ENCODE measurements at places on chromosomes 5 and 9.
A peak's percentile ranks its signal among the peaks of the same experiment; 100 is the strongest.

GRCh38 chr9:34252016-34252415 lies 73.2 kb downstream of the UBAP1 start:
- no peak for DNase-seq

GRCh38 chr9:34638138-34638445 lies 505 bp upstream of the SIGMAR1 start:
- DNase-seq, result no peak

DNA sequence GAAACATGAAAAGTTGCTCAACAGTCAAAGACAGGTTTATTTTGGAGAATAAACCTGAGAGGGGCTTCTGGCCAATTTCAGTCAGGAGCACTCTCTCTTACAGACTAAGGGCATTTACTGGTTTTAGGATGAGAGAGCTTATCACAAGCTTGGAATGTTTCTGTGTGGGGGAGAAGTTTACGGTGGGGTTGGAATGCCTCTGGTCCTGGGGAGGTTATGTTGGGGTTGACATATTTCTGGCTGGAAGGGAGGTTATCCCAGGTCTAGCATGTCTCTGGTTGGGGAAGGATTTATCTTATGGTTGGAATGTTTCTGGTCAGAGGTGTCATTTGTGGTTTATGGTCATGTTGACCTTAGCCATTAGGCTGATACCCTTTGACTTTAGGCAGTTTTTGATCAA lies 1867.3 kb downstream of the EFNA5 start:
- DNase-seq, result no peak

DNA sequence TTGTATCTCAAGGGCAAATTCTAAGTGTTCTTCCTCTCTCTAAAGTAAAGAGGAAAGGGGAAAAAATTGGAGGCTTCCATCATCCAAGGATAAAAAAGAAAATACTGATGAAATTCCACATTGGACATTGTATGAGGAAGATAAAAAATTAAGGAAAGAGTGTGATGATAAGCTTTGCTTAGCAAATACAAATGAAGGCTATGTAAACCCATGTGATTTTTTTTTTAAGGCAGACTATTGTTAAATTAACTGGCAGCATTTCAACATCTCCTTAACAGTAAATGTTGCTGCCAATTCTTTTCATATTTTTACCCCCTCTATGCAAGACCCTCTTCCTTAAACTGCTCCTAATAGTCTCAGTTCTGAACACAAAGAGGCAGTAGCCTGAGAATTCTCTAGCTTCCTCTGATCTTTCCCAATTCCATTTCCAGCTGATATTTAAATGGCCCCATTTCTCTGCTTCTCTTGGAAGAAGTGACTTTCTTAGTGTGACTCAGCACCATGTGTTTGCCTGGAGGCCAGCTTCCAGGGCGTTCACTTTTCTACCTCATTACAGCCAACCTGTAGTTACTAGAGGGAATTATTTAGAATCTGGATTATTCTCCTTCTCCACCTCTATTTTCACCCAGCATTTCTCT lies 159.7 kb downstream of the TLE1 start:
- no peak for DNase-seq

DNA sequence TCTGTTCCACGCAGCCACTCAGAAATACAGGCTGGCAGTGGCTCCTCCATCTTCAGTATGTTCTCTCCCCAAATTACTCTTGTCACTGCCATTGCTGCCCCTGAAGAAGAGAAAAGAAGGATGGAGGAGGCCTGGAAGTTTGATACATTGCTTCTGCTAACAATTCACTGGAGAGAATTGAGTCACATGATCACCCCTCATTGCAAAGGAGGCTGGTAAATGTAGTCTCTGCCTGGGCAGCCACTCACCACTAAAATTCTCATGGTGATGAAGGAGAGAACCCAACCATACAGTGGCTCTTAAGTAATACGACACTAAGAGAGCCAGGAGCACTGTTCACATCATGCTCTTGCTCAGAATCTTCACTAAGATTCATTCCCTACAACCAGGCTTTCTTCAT lies 112.0 kb downstream of the DOCK8 start:
- DNase-seq, result no peak

DNA sequence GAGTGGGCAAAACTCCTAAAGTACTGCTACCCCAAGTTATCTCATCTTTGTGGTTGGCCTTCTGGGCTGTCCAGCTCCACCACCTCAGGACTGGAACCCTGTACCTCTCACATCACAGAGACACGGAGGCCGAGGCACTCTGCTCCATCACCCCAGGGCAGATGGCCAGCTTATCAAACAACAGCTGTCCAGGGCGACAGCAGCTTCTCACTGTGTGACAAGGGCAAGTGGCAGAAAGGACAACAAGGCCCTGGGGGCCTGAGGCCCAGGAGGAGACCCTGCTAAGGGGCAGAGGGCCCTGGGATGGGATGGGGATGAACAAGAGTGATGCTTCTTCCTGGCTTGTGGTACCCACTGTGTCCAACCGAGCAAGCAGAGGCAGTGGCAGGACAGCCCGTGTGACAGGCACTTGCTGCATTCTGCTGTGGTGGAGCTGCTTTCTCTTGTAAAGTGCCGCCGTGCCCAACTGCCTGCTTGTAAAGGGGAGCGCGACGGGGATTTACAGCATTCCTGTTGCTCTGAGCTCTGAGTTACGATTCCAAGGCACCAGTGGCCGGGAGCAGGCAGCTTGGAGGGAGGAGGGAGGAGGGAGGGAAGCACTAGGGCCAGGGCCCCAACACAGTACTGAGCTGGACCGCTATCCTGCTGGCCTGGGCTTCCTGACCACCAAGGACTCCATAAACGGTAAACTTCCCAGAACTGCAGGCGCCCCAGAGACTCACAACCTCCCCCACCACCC lies 71.2 kb downstream of the SHB start:
- DNase-seq, result no peak

DNA sequence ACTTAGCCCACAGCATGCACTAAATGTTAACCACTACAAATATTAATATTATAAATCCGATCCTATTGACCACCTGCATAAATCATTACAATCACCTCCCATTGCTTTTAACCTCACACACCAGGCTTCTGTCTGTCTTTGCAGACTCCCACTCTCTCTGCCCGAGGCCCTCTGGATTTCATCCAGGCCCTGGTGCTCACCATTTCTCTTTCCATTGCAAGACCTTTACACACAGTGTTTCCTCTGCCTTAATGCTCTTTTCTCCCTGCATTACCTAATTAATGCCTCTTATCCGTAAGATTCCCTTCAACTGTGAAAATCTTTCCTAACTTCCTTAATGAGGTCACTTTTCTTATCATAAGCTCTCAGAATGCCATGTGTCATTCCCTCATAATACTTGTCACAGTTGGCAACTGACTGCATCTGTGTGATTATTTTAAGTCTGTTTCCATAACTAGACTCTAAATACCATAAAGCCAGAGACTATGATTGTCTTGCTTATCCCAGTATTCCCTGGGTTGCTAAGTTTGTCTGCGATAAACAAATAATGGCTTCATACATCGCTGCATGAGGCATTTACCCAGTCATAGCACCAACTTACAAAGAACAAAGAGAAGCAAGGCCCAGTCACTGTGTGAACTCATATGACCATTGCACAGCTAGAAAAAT lies 155.1 kb downstream of the CCDC192 start:
- DNase-seq, result no peak

GRCh38 chr9:75941066-75941465 lies 50.6 kb downstream of the PCSK5 start:
- DNase-seq, result no peak

DNA sequence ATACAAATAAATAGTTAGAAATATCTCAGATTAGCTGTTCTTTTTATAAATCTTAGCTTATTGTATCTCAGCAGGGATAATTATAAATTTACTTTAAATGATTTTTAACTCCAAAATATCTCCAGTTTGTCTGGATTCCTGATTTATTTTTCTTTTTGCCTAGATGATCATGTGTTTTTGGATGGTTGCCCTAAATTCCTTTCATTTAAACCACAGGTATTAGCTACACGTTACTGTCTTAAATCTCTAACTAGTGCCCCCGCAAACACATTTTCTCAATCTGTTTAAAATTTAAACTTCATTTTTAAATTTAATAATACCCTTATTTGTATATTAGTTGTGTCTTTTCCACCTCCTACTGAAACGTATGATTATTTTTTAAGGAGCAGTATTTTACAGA lies 5.6 kb downstream of the FER start:
- DNase-seq, result no peak

GRCh38 chr9:95104581-95104960 lies 212.9 kb downstream of the FANCC start:
- DNase-seq, result no peak

GRCh38 chr9:112764837-112765236 lies 14.3 kb downstream of the SNX30 start:
- no peak for DNase-seq

GRCh38 chr9:111078391-111079038 lies 40.2 kb upstream of the LPAR1 start:
- DNase-seq, result peak; percentile 14

GRCh38 chr5:160496784-160497183 lies 75.1 kb downstream of the PTTG1 start:
- DNase-seq, result no peak

- DNase-seq, result no peak
Measured at GRCh38 chr5:34976347-34976746, 47.0 kb downstream of the DNAJC21 start.

GRCh38 chr9:130297371-130297770 lies 31.8 kb downstream of the HMCN2 start:
- no peak for DNase-seq

- no peak for DNase-seq
Measured at GRCh38 chr9:4962085-4962484, 23.0 kb upstream of the JAK2 start.

DNA sequence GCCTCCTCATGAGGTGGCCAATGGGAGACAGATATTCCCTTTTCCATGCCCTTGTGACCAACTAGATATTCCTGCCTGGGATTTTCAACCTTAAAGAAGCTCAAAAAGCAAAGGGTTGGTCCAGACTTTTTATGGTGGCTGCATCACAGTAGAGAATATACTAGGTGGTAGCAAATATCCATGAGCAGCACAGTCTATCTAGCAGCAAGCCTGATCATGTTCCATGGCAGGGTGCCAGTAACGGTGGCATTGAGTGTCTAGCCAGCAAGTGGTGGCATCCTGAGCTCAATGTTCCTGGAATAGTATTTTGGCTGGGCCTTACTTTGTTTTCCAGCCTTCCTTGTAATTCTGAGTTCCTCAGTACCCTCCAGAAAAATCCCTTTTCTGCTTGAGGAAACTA lies 25.8 kb downstream of the CDC25C start:
- DNase-seq, result no peak

DNA sequence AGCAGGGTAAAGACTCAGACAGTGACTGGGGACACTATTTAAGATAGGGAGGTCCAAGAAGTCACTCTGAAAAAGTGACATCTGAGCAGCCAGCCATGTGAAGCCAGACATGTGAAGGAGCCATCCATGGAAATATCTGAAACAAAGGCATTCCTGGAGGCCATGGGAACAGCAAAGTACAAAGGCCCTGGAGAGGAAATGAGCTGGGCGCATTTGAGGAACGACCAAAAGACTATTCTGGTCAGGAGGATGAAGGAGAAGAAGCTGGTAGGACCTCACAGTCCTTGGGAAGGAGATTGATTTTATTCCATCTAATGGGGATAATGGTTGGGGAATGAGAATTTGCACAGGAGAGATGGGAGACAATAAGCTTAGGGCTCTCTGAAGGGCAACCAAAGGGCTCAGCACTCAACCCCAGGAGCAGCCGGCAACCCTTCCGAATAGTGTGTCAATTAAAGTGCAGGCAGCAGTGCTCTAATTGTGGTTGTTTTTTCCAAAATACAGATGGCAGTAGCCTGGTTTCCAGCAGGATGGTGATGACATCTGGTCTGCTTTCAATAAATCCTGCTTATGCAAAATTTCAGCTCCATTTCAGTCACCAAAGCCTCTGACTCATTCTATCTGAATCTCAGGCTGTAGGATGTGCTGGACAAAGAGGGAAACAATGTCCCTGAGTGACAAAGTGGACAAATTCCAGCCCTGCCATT lies 26.7 kb downstream of the FOXI1 start:
- DNase-seq, result no peak
